Activated T-cell treated with anti-CD3 and anti-CD28 coated beads, Interleukin-2, amount 50 U/mL, for 24 hours (primary cell): ENCODE measurements at places on chromosomes 7 and 10.

GRCh38 chr7:20647036-20647435 is 31.6 kb downstream of the ABCB5 start:
- DNase-seq, result no peak

DNA sequence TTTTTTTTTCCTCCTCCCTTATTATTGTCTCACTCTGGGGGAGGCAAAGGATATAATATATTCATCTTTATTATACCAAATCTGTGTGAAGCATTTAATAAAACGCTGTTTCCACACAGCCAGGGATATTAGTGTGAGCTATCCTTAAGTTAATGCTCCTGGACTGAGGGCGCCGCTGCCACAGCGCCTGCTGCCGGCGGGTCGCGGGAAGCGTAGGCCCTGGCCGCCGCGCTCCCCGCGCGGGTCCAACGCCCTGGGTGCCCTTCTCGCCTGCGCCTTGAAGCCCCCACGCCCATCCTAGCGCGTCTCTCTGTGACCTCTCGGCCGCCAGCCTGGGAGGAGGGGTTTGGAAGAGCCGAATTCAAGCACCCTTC is 9.5 kb upstream of the LBX1 start:
- DNase-seq, result peak; percentile 50

DNA sequence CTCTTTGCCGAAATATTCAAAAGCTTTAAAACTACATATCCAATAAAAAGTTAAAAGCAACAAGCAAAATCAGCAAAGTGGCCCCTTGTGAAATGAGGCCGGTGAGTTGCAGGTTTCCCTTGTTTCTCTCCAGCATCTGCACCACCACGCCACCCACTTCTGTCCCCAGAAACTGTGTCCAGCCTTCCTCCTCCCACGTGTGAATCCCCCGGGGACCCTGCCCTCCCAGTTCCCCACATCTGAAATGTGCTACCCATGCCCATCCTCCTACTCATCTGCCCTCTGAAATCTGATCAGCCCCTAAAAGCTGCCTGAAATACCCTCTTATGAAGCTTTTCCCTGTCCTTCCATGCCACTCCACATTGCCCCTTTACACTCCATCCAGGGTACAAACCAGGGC is 3.8 kb downstream of the ALOX5 start:
- DNase-seq, result no peak

- DNase-seq, result no peak
These were observed 31.6 kb downstream of the CHRM2 start for GRCh38 chr7:136900005-136900404.

DNA sequence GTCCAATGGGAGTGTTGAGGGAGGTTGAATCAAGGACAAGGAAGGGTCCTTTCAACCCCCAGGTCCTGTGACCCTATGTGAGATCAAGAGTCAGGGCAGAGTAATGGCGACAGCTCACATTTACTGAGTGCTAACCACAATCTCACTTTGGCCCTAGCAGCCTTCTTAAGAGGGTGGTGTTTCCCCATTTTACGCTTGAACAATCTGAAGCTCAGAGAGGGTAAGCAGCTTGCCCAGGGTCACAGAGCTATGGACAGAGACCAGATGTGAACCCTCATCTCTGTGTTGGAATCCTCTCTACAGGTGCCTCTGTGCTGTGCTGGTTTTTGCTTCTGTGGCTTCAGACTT is 102.0 kb downstream of the GRK5 start:
- DNase-seq, result no peak
